Stimulated activated CD4-positive, alpha-beta T cell treated with anti-CD3 and anti-CD28 coated beads, TNF-alpha, amount 100 ng/mL, for 24 hours (primary cell): ENCODE measurements at places on chromosomes 13 and 19.

DNA sequence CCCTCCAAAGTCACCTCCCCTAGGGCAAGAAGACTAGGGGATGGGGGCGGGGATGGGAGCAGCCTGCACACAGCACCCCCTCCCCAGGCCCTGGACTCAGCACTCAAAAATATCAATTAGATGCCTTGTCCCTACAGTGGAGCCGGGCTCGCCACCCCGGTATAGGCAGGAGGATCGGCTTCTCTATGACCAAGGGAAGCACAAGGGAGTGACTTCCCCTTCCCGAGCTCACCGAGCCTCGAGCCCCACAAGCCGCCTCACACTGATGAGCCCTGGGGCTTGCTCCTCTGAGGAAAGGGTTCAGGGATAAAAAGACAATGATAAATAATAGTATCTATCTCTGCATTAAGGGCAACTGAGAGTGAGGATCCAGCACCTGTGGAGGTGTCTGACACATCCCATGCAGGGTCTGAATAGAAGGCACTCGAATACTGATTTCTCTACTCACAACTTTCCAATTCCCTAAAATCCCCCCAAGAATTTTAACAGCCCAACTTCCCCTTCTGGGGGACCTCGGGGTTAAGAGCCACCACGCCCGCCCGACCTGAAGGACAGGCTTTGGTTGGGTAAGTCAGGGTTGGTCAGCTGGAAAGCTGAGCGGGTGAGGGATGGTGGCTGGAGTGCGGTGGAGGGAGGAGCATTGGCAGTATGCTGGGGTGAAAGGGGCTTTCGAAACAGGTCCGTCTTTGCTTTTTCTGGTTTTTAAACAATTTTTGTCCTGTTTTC, 51.3 kb downstream of the STK24 start:
- DNase-seq = no peak

DNA sequence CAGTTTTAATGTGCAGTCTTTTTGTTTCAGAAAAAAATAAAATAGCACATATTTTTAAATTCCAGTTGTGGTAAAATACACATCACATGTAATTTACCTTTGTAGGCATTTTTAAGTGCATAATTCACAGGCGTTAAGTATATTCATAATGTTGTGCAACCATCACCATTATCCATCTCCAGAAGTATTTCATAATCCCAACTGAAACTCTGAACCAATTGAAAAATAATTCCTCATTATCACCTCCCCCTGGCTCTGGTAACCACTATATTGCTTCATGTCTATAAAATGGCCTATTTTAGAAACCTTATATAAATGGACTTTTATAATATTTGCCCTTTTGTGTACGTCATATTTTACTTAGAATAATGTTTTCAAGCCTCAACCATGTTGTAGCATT, 756.5 kb upstream of the KLHL1 start:
- no peak for DNase-seq

DNA sequence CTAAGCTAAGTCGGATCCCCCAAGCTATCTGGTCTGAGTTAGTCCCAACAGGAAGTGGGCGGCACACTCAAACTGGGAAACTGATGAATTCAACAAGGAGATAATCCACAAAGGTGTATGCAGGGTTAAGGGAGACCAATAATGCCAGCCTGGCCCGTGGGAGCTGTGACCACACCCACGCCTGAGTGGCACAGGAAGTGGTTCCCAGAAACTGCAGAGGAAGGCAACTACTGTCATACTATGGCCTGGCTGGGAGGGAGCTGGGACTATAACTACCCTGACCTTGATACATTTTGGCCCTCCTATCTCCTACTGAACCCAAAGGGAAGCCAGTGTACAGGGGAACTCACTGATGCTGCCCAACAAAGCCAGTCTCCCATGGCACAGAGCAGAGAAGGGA, 85.5 kb upstream of the TDRD3 start:
- DNase-seq = no peak

GRCh38 chr19:46861691-46862502, 1.1 kb downstream of the ARHGAP35 start:
- no peak for DNase-seq
